ENCODE measurements at places on chromosomes 4 and X.

DNA sequence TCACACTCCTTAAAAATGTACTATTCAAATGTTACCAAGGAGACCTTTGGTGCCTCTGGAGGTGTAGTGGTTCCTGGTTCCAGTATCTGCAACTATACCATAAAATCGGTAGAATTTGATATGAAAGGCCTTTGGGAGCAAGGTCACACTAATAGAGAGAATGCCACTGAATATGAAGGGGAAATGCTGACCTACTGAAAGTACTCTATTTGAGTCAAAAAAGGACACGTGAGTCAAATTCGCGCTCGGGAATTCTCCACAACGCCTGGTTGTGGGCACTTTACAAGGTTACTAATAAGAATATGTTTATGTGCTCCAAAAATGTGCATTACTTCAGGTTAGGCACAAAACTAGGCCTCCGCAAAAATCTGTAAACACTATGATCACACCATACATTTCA lies 39.5 kb upstream of the RELL1 start:
- no peak for DNase-seq

DNA sequence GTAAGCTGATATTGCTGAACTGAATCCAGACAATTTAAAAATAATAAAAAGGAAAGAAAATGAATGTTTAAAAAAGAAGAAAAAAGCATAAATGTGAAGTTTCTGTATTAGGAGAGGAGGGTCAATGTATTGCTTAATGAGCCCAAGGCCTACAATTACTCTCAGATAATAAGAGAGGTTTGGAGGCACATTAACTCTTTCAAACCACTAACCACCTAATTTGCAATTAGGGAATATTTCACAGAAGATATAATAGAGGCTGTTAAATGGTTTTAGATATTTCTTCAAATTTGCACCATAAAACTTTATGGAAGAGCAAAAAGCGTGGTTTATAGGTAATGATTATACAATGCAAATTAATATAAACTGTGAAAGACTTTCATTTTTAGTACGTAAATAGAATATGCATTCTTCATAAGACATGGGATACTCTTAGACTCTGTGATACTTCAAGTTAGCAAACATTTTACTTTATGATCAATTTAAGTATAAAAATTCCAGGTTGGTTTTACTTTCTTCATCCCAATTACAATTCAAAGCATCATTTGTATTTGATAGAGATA lies 364.2 kb upstream of the GALNTL6 start:
- no peak for DNase-seq

DNA sequence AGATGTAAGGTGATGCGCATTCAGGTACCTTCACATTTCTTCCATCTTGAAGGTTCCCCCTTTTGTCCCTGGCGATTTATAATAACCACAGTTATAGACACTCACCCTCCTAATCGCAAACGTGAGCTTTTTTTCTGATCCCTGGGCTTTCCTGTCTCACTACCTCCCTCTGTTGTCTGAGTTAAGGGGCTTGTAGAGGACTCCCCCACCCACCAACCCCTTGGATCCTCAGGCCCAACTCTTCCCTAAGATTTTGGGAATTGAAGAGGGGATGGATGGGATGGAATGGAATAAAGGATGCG lies 1.4 kb downstream of the CNKSR2 start:
- no peak for DNase-seq

DNA sequence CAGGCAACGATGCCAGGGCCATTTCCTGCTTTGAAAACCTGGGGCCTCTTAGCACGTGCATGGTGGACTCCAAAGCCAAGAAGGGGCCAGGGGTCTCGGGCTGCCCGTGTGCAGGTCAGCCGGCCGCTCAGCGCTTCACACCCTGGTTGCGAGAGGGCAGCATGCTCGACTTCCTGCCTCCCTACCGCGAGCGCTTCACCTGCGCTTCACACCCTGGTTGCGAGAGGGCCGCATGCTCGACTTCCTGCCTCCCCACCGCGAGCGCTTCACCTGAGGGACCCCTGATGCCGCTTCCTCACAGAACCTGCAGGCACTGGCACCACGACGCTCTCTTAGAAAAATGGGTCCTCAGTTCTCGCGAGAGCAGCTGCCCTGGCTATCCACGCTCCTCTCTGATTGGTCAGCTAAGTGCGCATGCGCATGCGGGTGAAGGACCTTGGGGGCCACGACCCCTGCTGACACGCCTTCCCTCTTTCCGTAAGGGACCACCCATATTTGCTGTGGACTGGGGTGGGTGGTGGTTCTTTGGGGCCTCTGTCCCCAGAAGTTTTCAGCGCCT lies at the start of gene FAM9A:
TSS of gene FAM9A (minus strand) at position 343 of the 559 bp plus-strand sequence. CDS start 1,212 bp downstream, outside the sequence.
- DNase-seq: no peak

DNA sequence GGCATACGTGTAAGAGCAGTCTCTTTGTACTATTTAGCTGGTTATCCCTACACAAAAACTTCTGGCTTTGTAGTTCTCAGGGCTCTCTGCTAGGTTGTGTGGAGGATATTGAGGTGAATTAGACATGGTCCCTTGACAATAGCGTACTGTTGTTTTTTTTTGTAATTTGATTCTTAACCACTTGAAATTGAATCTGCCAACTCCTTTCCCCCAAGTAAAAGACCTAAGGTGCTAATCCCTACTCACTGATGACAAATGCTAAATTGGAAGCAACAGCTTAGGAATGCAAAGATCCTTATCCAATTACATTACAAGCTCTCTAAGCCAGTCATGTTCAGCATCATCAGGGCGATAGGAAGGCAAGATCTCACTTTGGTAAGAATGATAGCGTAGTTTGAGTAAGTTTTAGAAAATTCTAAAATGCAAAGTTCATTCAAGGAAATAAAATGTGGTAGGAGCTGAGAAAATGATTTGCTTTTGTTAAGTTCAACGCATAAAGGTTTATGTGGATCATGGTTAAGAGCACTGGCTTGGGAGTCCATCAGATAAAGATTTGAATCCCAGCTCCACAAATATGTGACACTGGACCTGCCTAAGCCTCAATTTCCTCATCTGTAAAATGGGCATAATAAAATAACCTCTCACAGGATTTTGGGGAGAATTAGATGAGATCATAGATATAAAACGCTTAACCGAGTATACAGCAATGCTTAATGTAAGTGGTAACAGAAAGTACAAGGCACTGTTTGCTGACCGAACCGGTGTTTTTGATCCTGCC lies 39.3 kb downstream of the DOCK11 start:
- DNase-seq: no peak

DNA sequence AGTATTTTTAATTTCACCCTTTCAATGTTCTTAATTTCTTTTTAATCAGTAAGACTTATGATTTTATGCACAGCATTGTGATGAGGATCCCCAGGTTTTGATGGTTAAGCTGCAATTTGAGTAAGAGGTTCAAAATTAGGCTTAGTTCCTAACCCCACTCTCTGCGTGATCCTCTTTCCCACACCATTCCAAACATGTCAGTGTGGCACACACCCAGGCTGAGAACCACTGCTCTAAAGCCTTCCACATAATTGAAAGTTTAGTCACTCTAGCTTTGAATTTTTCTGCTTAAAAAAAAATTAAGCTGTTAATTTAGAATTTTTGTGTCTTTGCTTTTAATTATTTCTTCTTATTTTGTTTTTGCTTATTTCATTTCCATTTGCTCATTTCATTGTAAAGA lies 68.8 kb upstream of the SLC7A11 start:
- peak; percentile 62 for DNase-seq

- peak; percentile 49 for DNase-seq
These were observed 158.8 kb downstream of the ADGRA3 start for GRCh38 chr4:22356987-22357596.

DNA sequence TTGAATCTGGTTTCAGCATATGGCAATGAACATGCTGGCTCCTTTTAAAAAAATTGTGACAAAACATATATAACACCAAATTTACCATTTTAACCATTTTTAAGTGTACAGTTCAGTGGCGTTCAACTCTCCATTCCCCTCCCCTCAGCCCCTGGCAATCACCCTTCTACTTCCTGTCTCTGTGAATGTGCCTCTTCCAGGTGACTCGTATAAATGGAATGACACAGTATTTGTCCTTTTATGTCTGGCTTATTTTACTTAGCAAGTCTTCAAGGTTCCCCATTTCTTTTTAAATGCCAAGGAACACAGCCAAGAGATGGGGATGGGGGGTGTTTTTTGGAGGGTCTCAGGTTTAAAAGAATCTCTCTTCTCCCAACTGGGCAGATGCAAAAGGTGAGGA lies 35.4 kb upstream of the BCLAF3 start:
- DNase-seq: peak; percentile 22

All from cardiac fibroblast (primary cell).